ENCODE measurements at places on chromosomes 1 and 21. TPM values are rescaled to one million over a fixed set of nuclear protein-coding genes. Genes with fewer than 3 reads are reported as not detected.
A peak's percentile ranks its signal among the peaks of the same experiment; 100 is the strongest.

Gene TRIM67
- total RNA-seq = 1.1 TPM

Gene S100A8
- 5.4 TPM for total RNA-seq

Gene TMEM269
- total RNA-seq = 0.07 TPM

Gene ESPN
- total RNA-seq = 2.5 TPM

Gene MFSD2A
- total RNA-seq = 5.9 TPM

Gene GPR25
- total RNA-seq = not detected

- H3K36me3 ChIP-seq = no peaks in the 10 kb centered on the region
- no peak overlapping the region for H3K27ac ChIP-seq
- no peak overlapping the region for H3K4me3 ChIP-seq
- H3K4me1 ChIP-seq = no peaks in the 10 kb centered on the region
- DNase-seq = no peak
Measured at GRCh38 chr1:152388889-152389288, 25.2 kb downstream of the CRNN start.

- no peak for DNase-seq
- H3K36me3 ChIP-seq = no peaks in the 10 kb centered on the region
- H3K4me1 ChIP-seq = peaks cover 4% of the 10 kb centered on the region
- H3K4me3 ChIP-seq = peak overlapping the region; percentile 1
Measured at GRCh38 chr1:61131716-61132115, 49.4 kb downstream of the NFIA start.

DNA sequence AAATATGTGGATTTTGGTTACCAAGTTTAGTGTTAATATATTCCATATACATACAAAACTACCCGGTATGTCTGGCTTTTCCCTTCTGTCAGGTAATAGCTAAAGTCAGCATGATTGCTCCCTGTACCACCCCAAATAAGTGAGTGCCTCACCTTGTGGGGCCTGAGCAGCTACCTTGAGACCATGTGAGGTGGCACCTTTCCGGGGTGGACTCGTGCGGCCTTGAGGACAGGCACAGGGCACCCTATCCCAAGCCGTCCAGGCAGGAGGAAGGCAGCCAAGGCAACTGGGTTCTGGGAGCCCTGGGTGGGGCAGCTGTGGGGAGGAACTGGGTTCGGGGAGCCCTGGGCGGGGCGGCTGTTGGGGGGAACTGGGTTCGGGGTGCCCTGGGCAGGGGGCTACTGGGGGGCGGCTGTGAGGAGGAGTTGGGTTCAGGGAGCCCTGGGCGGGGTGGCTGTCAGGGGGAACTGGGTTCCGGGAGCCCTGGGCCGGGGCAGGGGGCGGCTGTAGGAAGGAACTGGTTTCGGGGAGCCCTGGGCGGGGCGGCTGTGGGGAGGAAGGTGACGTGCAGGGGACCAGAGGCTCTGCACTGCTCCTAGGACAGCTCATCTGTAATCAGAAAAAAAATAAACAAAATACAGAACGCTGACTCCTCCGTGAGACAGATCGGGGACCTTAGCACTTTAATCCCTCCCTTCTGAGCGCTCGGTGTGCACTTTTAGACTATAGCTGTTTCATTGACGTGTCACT is 63.3 kb downstream of the POFUT2 start:
- H3K27me3 ChIP-seq = no peaks in the 10 kb centered on the region
- no peak overlapping the region for H3K27ac ChIP-seq
- no peak overlapping the region for H3K4me3 ChIP-seq
- H3K36me3 ChIP-seq = no peaks in the 10 kb centered on the region
- DNase-seq = no peak

- no peak for DNase-seq
- H3K27me3 ChIP-seq = no peaks in the 10 kb centered on the region
- H3K36me3 ChIP-seq = no peaks in the 10 kb centered on the region
- H3K4me1 ChIP-seq = no peaks in the 10 kb centered on the region
Measured at GRCh38 chr1:110309139-110309538, 30.0 kb upstream of the RBM15 start.

- no peaks in the 10 kb centered on the region for H3K36me3 ChIP-seq
- H3K4me3 ChIP-seq = no peak overlapping the region
- no peaks in the 10 kb centered on the region for H3K4me1 ChIP-seq
- peak; percentile 53 for DNase-seq
- no peaks in the 10 kb centered on the region for H3K27me3 ChIP-seq
- peak overlapping the region; percentile 68 for H3K27ac ChIP-seq
Measured at GRCh38 chr1:234957330-234958065, 171.1 kb downstream of the TOMM20 start.

- H3K36me3 ChIP-seq = no peaks in the 10 kb centered on the region
- no peak overlapping the region for H3K4me3 ChIP-seq
- no peaks in the 10 kb centered on the region for H3K4me1 ChIP-seq
- H3K27me3 ChIP-seq = no peaks in the 10 kb centered on the region
- H3K27ac ChIP-seq = no peak overlapping the region
Measured at GRCh38 chr1:63920154-63921117, 146.6 kb downstream of the ROR1 start.

GRCh38 chr1:64886877-64887276 is 79.5 kb downstream of the JAK1 start:
- H3K4me3 ChIP-seq = no peak overlapping the region
- no peak overlapping the region for H3K27ac ChIP-seq
- DNase-seq = no peak
- H3K36me3 ChIP-seq = no peaks in the 10 kb centered on the region
- no peaks in the 10 kb centered on the region for H3K4me1 ChIP-seq
- H3K27me3 ChIP-seq = no peaks in the 10 kb centered on the region

GRCh38 chr1:94707321-94708298 is 112.5 kb upstream of the SLC44A3 start:
- no peak overlapping the region for H3K4me3 ChIP-seq
- peak overlapping the region; percentile 71 for H3K27ac ChIP-seq

DNA sequence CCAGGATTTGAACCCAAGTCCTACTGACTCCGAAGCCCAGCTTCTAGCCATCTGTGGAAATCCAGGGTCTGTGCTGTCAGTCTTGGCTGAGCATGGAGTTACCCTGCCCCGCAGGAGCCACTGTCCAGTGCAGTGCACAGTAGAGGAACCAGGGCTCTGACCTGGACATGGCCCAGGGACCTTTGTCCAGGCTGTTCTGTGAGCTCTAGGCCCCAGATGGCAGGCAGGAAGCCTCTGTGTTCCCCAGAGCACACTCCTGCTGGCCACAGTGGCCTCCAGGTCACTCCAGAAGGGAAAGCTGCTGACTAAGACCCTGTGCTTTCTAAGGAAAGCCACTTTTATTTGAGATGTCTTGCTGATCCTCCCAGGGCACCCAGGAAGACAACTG is 13.8 kb downstream of the S100A7A start:
- H3K27me3 ChIP-seq = no peaks in the 10 kb centered on the region
- H3K36me3 ChIP-seq = no peaks in the 10 kb centered on the region
- DNase-seq = no peak
- H3K4me1 ChIP-seq = no peaks in the 10 kb centered on the region
- H3K4me3 ChIP-seq = no peak overlapping the region

DNA sequence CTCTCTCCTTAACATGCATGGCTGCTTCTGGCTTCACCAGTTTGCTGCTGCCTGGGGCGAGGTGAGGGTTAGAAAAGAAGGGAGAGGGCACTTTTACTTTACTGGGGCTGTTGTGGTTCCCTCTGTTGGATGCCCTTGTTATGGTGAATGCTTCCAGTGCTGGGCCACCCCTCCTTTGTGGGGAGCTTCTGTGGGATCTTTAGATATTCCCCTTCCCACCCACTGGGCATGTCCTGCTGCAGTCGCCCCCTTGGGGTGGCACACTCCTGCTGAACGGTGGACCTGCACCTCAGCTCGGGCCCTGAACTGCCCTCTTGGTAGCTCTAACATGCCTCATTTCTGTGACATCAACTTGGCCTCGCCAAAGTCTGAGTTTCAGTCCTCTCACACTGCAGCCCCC is 6.0 kb downstream of the TNN start:
- no peaks in the 10 kb centered on the region for H3K4me1 ChIP-seq
- H3K27ac ChIP-seq = peak overlapping the region; percentile 60
- H3K4me3 ChIP-seq = no peak overlapping the region
- no peak for DNase-seq
- H3K36me3 ChIP-seq = no peaks in the 10 kb centered on the region

- DNase-seq = no peak
- no peaks in the 10 kb centered on the region for H3K4me1 ChIP-seq
- no peak overlapping the region for H3K27ac ChIP-seq
- H3K27me3 ChIP-seq = no peaks in the 10 kb centered on the region
- H3K4me3 ChIP-seq = no peak overlapping the region
Measured at GRCh38 chr21:36338975-36339374, 19.0 kb downstream of the MORC3 start.

Data from uterus (tissue), 4 donors.